ENCODE measurements at places on chromosomes 3 and 15. TPM values are rescaled to one million over a fixed set of nuclear protein-coding genes. Genes with fewer than 3 reads are reported as not detected.

The FSD2 gene
- total RNA-seq: not detected

The MORC1 gene
- not detected for total RNA-seq

The RTP3 gene
- total RNA-seq: not detected

The PGBD4 gene
- 1.7 TPM for total RNA-seq

The SLC24A5 gene
- not detected for total RNA-seq

The A4GNT gene
- not detected for total RNA-seq

The ARPIN gene
- 35.4 TPM for total RNA-seq

The PPIB gene
- total RNA-seq: 362 TPM

The GRK7 gene
- total RNA-seq: not detected

The TTLL13 gene
- not detected for total RNA-seq

The SUSD5 gene
- total RNA-seq: 230 TPM

The ANKRD34C gene
- total RNA-seq: 0.42 TPM

The STAB1 gene
- total RNA-seq: 651 TPM

The SLC22A14 gene
- total RNA-seq: 0.49 TPM

The DNASE1L3 gene
- 19.8 TPM for total RNA-seq

The ROPN1B gene
- not detected for total RNA-seq

The CNTN4 gene
- 228 TPM for total RNA-seq

The PHLDB2 gene
- 175 TPM for total RNA-seq

The TRIM59 gene
- 3.4 TPM for total RNA-seq

The THOC7 gene
- total RNA-seq: 53.8 TPM

The AGBL1 gene
- 0.21 TPM for total RNA-seq

The SLC7A14 gene
- total RNA-seq: not detected

The MTHFS gene
- total RNA-seq: 15.4 TPM

The PIF1 gene
- total RNA-seq: 0.65 TPM

The PPM1M gene
- 43.4 TPM for total RNA-seq

The SCN11A gene
- total RNA-seq: 0.93 TPM

The CHL1 gene
- 7.0 TPM for total RNA-seq

The CFAP91 gene
- 3.7 TPM for total RNA-seq

The GPR156 gene
- 0.49 TPM for total RNA-seq

The GATA2 gene
- total RNA-seq: 39.5 TPM

The RIOX2 gene
- total RNA-seq: 25.8 TPM

The RARB gene
- total RNA-seq: 5.9 TPM

The RAD18 gene
- total RNA-seq: 7.1 TPM

The CA12 gene
- 11.0 TPM for total RNA-seq

The USP3 gene
- 46.9 TPM for total RNA-seq

The GABRB3 gene
- total RNA-seq: 1.0 TPM

The AHSG gene
- total RNA-seq: not detected

The ADGRG7 gene
- 0.51 TPM for total RNA-seq

The TRANK1 gene
- 47.1 TPM for total RNA-seq

The GP5 gene
- total RNA-seq: 0.33 TPM

The LMAN1L gene
- total RNA-seq: not detected

The MELTF gene
- 6.0 TPM for total RNA-seq

The HRG gene
- not detected for total RNA-seq

The LNP1 gene
- total RNA-seq: 5.1 TPM

The MB21D2 gene
- 3.9 TPM for total RNA-seq

The MUC4 gene
- total RNA-seq: 0.06 TPM

The PLA2G4E gene
- not detected for total RNA-seq

The TMEM108 gene
- 3.6 TPM for total RNA-seq

The ATP13A4 gene
- 0.15 TPM for total RNA-seq

The CAV3 gene
- total RNA-seq: not detected

The SEMA3G gene
- 12.5 TPM for total RNA-seq

The ITPKA gene
- total RNA-seq: 0.33 TPM

The SLC28A2 gene
- not detected for total RNA-seq

The CISH gene
- total RNA-seq: 10.1 TPM

The SEMA5B gene
- total RNA-seq: 0.81 TPM

The ABHD10 gene
- 21.6 TPM for total RNA-seq

The NRROS gene
- 17.3 TPM for total RNA-seq
